Muscle of arm (tissue), 14 donors: ENCODE measurements at places on chromosomes 5 and 9. TPM values are rescaled to one million over a fixed set of nuclear protein-coding genes. Genes with fewer than 3 reads are reported as not detected.

Gene TMEM215
- 0.50 TPM for polyA plus RNA-seq

DNA sequence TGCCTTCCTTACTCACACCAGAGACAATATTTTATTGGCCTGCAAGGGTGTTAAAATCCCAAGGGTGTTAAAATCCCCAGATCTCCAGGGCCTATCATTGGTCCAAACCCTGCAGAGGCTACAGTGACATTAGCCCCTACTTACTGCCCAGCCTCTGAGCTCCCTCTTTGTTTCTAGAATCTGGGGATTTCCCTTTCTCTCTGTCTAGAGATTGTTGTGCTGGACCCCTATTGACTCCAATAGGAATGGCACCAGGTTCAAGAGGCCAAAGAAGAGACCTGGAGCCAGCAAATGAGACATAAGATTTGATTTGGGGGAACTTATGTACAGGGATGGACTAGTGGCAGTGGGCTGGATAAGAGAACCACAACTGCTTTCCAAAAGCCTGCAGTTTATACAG lies 53.3 kb upstream of the ZBED3 start:
- no peak for DNase-seq

- no peak for DNase-seq
Observed at GRCh38 chr9:3023449-3023848, 179.6 kb upstream of the PUM3 start.

GRCh38 chr5:36059571-36060419 lies 6.9 kb downstream of the UGT3A2 start:
- DNase-seq: no peak

DNA sequence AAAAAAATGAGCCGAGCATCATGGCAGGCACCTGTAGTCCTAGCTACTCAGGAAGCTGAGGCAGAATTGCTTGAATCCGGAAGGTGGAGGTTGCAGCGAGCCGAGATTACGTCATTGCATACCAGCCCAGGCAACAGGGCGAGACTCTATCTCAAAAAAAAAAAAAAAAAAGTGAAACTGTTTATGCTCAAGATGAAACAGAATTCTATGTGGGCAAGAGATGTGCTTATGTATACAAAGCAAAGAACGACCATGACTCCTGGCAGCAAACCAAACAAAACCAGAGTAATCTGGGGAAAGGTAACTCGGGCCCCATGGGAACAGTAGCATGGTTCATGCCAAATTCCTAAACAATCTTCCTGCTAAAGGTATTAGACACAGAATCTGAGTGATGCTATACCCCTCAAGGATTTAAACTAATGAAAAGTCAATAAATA lies 32.6 kb upstream of the PLAC8L1 start:
- no peak for DNase-seq

- DNase-seq: no peak
Observed at GRCh38 chr9:6441269-6441668, 28.3 kb downstream of the UHRF2 start.

DNA sequence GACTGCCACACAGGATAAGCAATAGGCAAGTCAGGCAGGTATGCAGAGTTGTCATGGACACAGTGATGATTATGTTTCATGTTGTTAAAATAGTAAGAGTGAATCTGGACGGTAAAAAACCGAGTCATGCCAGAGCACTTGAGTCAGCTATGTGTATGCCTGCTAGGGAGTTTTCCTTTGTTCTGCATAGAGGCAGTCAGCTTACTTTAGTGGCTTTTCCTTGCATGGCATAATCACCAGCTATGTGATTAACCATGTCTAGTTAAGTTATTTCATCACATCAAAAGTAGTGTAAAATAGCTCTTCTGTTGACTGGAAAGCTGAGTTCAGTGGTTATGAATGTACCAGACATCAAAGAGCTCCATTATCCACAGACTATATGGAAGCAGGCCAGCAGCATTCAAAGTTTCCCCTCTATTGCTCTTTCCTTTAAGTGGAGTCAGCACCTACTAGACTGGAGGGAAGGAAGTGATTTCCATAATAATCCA lies 989.8 kb downstream of the TLE1 start:
- DNase-seq: no peak

DNA sequence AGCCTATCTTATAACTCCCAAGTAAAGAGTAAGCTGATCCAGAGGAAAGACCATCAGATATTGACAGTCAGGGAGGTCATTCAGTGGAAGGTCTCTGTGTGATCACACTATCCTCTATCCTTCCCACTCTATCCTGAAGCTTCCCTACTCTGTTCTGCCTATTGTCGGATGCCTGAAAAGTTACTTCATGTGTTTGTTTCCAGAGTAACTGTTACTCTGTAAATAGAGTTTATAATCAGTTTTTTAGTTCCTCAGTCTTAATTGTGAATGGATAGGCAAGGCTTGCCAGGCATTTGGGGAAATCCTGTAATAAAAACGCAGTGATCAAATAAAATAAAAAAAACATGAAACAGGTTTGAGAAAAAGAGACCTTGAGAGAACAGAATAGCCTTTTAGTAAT lies 79.8 kb downstream of the XRCC4 start:
- DNase-seq: no peak

Gene SH3GL2
- 0.13 TPM for polyA plus RNA-seq

GRCh38 chr5:150017226-150018005 lies 16.9 kb downstream of the HMGXB3 start:
- no peak for DNase-seq

- peak; percentile 45 for DNase-seq
Observed at GRCh38 chr5:26482810-26483375, 555.5 kb downstream of the CDH9 start.

DNA sequence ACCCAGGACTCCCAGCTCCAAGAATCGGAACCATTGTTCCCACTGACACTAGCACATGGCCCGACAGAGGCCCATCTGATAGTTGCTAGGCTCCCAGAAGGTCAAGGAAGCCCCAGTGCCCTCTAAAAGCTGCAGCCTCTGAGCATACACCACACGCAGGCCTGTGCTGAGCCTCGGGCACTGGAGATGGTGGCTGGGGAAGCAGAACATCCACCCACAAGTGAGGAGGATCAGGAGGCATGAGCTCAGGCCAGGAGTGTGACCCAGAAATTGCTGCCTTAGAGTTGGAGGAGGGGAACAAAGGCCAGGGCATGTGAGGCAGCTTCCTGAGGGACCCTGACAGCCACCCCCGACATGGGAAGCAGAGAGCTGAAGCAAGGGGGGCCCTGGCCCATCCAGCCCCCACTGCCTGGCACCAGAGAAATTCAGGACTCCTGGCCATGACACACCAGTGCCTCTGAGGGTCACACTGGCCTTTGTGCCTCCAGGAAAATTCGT lies 21.4 kb downstream of the IPPK start:
- DNase-seq: no peak

DNA sequence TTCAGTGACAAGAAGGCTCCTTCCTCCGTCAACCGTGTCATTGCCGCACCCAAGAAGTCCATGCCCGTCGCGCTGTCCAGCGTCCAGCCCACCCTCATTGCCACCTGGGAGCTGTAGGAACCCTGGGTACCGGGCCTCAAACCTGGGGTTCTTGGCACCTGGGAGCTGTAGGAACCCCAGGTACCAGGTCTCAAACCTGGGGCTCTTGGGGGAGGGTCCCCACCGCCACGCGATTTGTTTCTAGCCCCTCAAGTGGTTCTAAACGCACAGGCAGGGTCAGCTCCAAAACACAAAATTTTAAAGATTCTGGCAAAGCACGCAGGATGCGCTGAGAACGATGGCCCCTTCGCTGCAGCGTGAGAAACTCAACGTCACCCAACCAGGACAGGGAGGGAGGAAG lies 17.7 kb downstream of the LHX3 start:
- DNase-seq: no peak

- DNase-seq: no peak
Observed at GRCh38 chr5:124790895-124791732, 44.7 kb upstream of the ZNF608 start.

Gene NIPSNAP3A
- 57.8 TPM for polyA plus RNA-seq

Gene FOXD1
- polyA plus RNA-seq: 1.4 TPM

DNA sequence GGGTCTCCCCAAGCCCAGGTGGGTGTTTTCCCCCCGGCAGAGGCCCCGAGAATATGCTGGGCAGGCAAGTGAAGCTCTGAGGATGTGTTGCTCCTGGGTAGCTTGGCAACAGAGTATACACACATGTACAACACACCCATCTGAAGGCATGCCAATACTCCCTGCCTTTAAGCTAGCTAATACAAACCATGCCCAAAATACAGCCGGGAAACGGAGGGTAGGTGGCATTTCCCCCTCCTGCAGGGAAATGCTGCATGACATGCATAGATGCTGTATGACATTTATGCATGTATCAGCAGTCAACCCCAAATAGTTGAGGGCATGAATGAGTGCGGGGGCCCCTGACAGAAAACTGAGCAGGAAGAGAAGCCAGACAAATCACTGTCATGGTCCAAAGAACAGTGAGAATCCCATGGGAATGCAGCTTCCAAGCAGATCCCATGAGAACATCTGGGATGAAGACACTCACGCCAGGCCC lies 614.1 kb downstream of the EBF1 start:
- DNase-seq: peak; percentile 84

Gene PCAT7
- polyA plus RNA-seq: 1.3 TPM

DNA sequence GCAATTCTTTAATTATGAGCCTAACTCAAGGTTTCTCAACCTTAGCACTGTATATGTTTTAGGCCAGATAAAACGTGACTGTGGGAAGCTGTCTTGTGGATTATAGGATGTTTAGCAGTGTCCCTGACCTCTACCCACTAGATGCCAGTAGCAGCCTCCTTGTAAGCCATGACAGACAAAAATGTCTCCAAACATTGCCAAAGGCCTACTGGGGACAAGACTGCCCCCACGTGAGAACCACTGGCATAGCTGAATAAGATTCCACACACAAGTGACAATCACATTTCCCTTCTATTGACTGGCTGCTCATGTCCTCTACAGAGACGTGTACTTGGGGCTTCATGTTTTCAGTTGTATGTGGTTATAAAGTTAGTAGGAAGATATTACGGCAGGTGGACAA lies 55.4 kb downstream of the GOLM1 start:
- no peak for DNase-seq

DNA sequence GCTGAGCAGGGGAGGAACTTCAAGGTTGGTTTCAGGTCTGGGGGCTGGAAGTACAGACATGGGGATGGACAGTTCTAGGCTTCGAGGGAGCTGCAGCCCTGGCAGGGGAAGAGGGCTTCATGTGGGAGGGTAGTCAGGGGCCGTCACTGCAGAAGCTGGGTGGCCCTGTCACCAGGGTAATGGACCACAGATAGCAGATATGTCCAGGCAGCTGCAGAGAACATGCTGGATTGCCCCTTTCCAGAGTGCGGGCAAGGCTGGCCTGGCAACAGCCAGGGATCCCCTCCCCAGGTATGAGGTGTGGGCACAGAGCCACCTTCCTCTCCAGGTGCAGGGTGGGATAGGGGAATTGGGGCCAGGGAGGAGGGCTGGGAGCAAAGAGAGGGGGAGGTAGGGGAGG lies 206.5 kb downstream of the GADD45G start:
- DNase-seq: no peak
